H7 (cell line): ENCODE measurements at places on chromosomes 2 and 18.

- DNase-seq = no peak
These were observed 4.1 kb downstream of the RNPEPL1 start for GRCh38 chr2:240572141-240573031.

DNA sequence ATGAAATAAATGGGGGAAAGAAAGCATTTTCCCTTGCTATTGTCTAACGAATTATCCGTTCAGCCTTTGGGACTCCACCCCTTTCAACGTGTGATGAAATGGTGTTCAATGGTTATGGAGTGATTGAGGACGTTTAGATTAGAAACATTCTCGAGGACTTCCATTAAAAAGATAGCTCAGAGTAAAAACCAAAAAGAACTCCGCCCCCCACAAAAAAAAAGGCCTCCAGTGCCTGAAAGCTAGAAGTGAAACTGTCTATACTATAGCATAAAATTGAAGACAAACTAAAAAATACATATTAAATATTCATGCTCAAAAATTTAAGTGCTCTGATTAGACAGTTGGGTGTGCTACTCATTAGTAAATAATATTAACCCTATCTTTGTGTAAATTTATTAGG, 3.0 kb upstream of the ZNF516 start:
- no peak for DNase-seq

GRCh38 chr2:187148059-187148714, 299.2 kb upstream of the ZSWIM2 start:
- no peak for DNase-seq

DNA sequence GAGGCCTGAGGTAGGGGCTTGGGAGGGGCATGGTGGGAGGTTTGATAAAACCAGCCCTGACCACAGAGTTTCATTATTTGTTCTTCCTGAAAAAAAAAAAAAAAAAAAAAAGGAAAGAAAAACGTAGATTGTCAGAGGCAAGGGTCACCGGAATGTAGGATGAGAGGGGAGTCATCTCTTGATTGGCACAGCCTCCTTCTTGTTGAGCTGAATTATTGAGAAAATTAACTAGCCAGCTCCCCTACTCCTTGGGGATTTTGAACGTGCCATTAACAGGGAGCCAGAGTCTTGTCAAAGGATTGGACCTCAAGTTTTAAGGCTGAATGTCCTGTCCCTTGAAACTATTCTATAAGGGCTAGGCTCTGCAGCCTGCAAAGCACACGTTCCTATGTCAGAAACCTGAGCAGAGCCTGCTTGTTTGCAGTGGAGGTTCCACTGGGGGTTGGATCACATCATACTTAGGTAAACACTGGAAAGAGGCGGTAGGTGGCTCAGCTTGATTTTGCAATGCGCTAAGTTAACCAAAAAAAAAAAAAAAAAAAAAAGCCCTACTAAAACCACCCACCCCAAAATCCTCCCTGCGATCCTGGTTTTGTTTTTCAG, 2.3 kb downstream of the INHBB start:
- DNase-seq = no peak

DNA sequence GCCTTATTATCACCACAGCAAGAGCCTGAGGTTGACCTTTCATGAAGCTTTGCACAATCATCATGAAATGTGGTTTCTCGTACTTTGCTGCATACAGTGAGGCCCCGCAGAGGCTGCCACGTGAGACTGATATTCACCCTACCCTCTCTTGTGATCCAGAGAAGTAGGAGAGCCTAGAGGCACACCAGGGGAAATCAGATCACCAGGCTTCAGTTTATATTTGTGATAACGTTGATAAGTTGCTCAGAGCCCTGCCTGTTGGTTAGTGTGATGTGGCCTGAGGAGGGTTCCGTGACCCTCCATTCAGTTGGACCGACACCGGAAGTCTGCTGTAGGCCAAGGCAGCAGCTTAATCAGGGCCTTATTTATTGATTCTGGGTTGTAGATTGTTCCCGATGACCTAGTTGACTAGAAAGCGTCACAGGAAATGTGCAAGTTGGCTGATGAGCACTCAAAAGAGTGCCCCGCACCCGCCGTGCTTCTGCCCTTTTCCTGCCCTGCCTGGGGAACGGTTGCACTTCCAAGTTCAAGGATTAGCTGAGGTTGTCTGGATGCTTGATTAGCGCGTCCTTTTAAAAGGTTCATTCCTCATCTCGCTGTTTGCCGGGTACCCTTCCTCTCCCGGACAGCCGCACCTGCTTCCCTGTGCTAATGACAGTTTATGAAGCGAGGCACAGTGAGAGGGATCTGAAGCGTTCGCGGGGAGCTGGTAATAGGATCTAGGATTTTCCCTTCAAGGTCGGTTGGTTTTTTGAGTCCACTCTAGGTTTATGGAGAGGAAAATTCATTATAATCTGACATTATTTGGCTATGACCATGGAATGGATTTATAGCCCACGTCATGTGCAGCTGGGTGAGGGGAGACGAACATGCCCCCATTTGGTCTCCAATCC, 146.4 kb downstream of the SH3RF3 start:
- DNase-seq = no peak

DNA sequence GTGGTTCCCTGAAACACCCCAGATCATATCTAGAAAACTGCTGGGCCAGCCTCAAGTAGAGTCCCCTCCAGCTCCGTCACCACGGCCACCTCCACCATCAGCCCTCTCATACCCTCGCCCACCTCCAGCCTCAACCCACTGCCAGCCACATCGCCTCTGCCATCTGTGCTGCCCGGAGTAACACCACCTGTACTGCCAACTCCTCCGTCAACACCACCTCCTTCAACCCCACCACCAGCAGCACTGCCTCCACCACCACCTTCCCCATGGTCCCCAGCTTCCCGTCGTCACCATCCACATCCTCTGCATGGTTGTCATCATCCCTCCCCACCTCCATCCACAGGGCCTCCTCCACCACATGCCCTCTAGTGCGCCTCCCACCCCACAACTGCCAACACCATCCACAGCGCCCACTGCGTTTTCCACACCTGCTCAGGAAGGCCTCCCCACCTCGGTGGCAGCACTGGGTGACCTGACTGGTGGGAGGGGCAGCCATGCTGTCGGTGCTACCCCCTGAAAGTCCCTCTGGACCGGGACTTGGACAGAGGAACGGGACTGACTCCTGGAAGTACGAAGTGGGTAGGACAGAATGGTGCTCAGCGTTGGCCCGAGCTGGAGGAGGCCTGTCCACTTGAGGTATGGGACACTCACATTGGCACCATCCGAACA, 1.6 kb downstream of the SNED1 start:
- DNase-seq = no peak

- DNase-seq = no peak
These were observed 392.7 kb upstream of the FANCL start for GRCh38 chr2:58633613-58634365.

- DNase-seq = peak; percentile 89
These were observed 2.3 kb upstream of the ALKAL2 start for GRCh38 chr2:290090-290722.

GRCh38 chr2:13819896-13820295, 812.6 kb upstream of the LRATD1 start:
- DNase-seq = no peak

DNA sequence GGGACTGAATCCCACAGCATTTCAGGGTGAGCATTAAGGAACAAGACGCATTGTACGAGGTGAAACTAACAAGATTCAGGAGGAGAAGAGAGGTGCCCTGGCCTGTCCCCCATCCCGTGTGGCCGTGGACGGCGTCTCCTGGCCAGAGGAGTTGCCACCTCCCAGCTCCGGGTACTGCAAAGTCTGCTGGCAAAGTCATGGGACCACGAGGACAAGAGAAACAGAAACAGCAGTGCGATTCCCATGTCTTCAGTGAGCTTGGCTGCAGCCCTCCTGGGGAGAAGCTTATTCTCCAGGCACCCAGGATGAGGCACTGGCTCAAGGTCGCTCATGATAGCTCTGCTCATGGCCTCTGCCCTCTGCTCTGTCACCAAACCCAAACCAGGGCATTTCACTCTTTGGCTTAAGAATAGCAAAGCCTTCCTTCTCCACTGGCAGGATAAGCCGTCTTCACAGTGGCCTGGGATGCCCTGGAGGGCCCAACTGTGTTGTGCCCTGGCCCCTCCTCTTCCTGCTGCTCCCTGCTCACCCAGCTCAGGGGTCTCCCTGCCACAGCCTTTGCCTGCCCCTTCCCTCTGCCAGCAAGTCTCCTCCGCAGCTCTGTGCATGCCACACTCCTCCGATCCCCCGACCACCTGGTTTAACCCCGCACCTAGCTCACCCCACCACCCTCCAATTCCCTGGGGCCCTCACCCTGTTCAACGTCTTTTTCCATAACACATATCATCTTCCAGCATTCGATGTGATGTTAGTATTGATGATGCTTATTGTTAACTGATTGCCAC, 144.8 kb downstream of the PXDN start:
- peak; percentile 49 for DNase-seq

DNA sequence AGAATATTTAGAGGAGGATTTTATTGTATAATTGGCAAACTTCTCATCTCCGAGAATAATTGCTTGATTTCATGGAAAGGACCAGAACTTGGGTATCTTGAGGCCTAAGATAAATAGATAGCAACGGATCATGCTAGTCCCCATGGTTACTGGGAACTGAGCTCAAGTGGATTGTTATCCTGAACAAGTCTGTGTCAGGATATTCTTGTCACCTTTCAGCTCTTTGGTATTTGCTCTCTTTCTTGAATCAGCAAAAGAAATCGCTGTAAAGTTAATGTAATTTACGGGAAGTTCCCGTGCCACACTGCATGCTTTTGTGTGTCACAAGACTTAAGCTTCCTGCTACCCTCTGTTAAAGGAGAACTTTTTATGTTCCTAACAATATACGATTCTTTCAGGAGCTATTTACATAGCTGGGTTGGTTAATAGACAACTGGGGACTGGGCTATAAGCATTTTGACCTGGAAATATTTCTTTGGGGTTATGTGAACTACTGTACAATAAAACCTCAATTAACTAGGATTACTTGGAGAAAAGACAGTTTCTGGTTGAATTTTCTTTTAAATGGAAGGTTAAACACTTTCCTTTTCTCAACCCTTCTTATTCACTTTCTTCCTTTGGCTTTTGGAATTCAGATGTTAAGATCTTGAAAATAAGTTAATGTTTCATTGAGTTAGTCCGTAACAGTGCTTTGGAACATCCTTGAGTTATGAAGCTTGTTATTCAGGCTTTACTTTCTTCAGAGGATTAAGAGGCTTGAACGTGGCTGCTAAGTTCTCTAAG, 151.2 kb downstream of the FMNL2 start:
- DNase-seq = no peak

GRCh38 chr2:150653351-150653750, 165.9 kb upstream of the RND3 start:
- no peak for DNase-seq

GRCh38 chr2:198706476-198707082, 751.2 kb downstream of the SATB2 start:
- DNase-seq = no peak

DNA sequence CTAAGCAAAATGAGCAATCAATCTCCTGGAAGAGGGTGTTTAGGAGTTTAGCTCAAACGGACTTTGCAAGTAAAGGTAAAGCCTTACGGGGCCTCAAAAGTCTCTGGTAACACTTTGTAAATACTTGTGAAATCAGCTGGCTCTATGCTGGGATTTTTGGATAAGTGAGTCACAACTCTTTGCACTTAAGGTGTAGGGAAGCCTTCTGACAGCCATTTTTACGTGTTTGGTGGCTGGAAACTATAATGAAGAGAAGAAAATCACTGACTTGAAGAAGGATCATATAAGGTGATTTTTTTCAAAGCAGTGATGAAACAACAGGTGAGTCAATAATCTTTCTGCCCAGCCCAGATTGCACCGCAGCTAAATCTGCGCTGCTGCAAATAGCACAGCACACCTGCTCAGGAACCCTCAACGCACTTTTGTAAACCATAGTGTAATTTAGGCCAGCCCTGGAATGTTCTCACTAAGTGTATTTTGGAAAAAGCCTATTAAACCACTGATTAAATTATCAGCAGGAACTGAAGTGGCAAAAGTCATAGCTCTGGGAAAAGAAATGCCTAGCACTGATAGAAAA, 218.8 kb downstream of the AGPS start:
- no peak for DNase-seq

GRCh38 chr2:53183581-53183980, 584.0 kb upstream of the CHAC2 start:
- peak; percentile 0 for DNase-seq

DNA sequence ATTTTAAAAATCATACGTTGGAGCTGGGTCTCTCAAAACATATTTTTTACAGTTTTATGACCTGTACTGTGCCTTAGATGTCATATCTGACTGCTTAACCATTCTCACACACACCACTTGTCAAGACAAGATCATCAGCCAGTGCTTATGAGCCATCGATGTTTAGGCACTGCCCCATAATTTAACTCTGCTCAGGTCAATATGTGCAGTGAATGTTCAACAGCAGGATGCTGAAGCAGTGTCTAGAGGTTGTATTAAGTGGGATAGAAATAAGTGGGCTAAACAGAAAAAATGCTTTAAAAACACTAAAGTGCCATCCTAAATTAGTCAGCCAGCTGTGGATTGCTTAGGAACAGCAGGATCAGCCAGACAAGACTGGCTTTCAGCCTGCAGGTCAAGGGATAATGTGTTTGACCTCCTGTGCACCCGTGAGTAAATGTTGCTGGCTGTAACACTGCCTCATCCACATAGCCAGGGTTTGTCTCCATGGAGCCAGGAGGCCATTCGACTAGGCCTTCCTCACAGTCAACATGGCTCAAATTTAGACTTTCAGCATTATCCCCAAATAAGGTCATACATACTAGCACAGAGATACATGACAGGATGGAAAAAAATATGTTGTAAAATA, 139.0 kb upstream of the NXPH2 start:
- no peak for DNase-seq

DNA sequence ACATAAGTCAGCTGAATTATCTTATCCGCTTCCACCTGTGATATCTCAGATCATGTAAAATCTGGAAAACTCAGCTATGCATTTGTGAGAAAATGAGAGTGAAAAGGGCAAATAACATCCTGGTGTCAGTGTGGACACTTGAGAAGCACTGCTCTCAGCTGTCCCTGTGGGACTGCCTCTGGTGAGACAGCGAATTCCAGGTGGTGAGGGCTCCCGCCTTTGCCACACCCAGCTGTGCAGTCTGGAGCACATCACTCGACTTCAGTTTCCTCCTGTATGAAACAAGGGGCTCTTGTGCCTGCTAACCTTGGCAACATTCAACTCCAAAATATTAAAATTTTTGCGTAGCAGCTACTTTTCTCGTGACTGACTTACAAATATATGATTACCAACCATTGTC, 194.9 kb upstream of the BOD1L2 start:
- no peak for DNase-seq

GRCh38 chr2:105114551-105114950, 76.7 kb downstream of the MRPS9 start:
- peak; percentile 71 for DNase-seq

DNA sequence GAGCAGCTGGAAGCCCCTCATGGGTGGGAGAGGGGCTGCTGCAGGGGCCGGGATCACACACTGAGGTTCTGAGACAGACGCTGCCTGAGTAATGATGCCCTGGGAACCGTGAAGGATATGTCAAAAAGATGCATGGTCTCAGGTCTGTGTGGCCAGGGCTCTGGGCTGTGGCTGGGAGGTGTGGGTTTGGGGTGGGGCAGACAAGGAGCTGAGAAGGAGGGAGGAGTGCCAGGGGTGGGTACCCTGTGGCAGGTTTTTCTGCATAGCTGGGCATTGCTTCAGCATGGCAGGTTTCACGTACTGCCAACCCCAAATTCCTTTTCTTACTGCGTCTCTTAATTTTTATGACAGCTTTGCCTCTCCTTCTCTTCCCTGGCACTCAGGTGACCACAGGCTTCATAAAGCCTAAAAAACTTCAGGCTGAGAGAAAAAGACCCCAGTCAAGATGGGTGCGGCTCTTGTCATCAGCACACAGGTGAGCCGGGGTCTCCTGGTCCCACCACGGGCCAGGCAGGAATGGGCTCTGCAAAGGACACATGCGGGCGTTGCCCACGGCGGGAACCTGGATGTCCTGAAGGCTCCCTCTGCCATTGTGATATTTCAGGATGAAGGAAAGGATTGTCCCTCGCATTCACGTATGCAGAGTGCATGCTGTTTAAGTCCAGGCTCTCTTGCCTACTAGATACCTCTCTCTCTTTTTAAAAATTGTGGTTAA, 18.0 kb downstream of the MALL start:
- DNase-seq = no peak
